ENCODE measurements at places on chromosomes 2 and 18.

- DNase-seq, result no peak
These were observed 9.1 kb downstream of the EPAS1 start for GRCh38 chr2:46306330-46306751.

DNA sequence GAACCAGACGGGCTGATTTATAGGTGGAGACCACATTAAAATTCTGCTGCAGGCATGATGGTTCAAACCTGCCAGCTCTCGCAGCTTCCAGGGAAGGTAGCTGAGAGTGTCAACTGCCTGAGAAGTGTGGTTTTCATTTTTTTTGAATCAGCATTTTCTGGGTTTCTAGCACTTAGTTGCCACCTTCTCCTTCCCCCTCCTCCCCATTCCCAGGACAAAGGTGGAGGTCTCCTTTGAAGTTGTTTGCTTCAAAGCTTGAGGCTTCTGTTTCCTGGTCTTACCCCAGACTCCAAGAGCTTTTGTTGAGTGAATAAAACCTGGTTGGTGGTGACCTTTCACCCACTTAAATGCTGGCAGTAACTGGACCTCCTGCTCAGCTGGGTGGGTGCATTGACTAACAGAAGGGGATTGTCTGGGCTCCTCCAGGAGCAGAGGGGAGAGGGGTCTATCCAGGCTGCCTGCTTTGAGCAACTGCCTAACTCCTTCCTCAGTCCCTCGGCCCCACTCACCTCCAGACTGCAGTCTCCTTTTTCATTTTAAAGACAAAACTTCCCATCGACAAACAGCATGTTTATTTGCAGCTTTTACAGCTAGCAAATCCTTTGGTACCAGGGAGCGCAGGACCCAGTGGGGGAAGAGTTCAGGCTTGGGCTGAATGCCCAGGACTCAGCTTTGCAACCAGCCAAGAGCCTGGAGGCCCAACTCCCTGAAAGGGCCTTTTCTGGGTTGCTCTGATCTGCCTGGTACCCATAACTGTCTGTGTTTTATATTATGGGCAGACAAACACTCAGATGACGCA lies 3.5 kb downstream of the RHOB start:
- no peak for DNase-seq

DNA sequence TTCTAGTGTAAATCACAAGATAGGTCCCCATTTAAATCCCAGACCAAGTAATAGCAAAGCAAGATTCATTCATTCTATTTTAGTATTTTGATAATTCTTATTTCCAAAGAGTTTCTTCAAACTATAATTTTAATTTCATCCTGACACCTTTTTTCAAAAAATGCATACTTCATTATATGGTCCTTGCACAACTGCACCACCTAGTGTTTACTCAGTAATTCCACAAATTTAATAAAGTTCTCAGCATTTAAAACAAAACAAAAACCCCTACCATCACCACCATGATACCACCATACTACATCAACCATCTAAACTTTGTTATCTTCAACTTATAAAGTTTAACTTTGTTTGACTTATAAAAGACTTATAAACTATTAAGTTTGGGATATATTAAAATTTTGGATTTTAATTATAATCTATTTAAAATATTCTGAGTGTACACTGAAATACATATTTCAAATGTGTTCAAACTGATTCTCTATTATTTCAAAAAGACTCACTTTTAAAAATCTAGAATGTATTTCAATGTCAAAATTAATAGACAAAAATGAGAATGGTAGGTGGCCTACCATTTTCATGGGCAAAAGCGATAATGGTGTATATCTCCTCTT lies 44.2 kb downstream of the WDPCP start:
- no peak for DNase-seq

- no peak for DNase-seq
These were observed 159.7 kb upstream of the SLC1A4 start for GRCh38 chr2:64829525-64829924.

- no peak for DNase-seq
These were observed 389.8 kb downstream of the FIGN start for GRCh38 chr2:163345795-163346573.

- DNase-seq, result no peak
These were observed at the start of gene DNER for GRCh38 chr2:229714080-229714735. Gene DNER (minus strand): TSS chr2:229714555. CDS start chr2:229714423, 132 bp downstream.

GRCh38 chr2:198917926-198918720 lies 539.6 kb downstream of the SATB2 start:
- DNase-seq, result no peak

All from activated naive CD4-positive, alpha-beta T cell (primary cell).